NCI-H1417 treated with DMSO at 0.1 percent for 48 hours (cell line): ENCODE measurements at places on chromosomes 1 and 21.

DNA sequence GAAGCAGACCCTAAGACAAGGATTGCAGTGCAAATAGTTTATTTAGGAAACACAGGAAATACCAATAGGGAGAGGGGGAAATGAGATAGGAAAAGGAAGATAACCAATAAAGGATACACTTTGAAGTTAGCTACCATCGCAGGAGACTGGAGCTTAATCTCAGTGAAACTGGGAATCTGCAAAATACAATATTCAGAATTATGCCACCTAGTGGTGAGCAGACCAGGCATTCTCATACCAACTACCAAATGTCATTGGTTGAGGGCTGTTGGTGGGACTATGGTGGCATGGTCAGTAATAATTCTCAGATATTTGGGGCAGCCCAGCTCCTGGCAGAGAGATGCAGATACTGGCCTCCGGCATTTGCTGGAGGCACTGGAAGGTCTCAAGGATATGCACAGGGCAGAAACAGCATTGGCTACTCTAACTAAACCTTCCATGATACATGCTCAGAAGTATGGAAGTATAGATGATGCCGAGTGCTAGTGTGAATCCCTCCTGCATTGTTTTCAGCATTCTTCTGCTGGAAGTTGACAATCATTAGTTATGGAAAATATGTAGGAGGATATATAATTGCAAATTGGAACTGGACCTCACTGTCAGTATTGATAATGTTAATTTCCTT is 11.8 kb upstream of the ZFP69B start:
- no peak for DNase-seq

- DNase-seq = no peak
These were observed 333.0 kb downstream of the BRINP3 start for GRCh38 chr1:190144650-190145049.

- peak; percentile 6 for DNase-seq
These were observed 524 bp upstream of the TMCO4 start for GRCh38 chr1:19800076-19800804.

DNA sequence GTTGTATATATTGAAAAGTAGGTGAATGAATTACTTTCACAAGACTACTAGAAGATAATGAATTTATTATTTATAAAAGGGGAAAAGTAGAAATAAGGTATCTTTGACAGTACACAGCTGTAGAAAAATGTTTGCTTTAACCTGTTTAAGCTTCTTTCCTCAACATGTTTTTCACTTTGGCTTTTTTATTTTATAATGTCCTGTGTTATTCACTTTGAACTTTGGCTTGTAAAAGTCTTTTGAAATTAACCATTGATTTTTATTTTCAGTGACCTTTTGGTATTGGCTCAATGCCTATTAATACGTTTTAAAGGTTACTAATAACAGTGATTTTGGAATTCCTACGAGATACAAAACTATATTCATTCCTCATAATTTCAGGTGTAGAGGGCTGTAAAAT is 57.7 kb upstream of the MPC2 start:
- no peak for DNase-seq

GRCh38 chr1:68293609-68294366 is 61.5 kb upstream of the WLS start:
- DNase-seq = no peak

DNA sequence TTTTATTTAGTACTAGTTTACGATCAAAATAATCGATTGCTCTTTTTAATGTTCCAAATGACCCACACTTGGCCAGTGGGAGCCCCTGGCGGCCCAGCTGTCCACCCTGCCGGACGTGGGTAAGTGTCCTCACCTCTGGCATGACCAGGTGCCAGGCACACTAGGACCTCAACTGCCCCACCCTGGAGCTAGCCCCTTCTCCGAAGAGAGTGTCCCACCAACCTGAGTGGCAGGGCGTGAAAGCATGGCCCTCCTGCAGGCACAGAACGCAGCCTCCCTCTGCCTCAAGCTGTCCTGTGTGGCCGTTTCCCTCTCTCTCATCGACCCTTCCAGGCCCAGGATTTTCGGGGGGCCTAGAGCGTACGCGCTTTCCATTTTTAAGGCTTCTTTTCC is 32.9 kb upstream of the AGPAT3 start:
- no peak for DNase-seq

DNA sequence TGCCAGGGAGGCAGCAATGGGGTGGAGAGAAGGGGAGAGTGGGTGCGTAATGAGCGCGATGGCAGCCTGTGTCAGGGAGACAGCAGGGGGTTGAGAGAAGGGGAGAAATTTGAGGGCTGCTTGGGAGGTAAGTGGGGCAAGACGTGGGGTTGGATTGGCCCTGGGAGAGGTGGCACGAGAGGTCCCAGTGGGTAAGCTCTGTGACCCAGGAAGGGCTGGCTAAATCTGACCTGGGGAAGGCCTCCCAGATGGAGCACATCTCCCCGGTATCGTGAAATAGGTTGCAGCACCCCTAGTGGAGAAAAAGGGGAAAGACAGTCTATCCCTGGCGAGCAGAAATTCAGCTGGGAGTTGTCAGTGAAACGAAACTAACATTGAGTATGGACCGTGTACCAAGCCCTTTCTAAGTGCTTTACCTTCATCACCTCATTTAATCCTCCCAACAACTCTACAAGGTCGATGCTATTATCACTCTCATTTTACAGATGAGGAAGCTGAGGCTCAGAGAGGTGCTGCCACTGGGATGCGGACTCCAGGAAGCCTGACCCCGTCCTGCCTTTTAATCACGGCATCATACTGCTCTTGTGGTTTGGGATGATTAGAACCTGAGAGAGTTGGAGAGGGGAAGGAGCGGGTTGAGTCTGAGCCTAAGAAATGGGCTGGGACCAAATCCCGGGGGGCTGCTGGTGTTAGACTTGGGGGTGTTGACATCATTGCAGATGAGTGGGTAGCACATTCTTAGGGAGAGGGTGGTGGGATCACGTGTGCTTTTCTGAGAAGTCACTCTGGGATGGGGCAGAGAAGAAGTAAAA is 56.6 kb upstream of the RPL11 start:
- peak; percentile 24 for DNase-seq

- no peak for DNase-seq
These were observed 26.2 kb downstream of the CAPN8 start for GRCh38 chr1:223639331-223639749.

DNA sequence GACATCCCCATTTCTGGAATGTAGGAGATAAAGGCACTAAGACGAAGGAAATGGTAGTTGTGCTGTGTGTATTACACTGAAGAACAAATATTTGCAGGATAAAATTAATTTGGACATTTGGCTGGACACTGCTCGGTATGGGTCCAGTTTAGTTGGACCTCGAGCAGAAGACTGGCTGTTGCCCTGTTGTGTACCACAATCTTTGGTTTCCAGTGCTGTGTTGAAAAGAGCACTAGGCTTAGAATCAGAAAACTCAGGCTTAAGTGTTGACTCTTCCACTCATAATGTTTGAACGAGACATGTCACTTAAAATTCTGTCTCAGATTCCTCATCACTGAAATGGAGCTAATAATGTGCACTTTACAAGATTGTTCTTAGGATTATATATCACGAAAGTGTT is 1.2 kb upstream of the ARPC5 start:
- DNase-seq = no peak

DNA sequence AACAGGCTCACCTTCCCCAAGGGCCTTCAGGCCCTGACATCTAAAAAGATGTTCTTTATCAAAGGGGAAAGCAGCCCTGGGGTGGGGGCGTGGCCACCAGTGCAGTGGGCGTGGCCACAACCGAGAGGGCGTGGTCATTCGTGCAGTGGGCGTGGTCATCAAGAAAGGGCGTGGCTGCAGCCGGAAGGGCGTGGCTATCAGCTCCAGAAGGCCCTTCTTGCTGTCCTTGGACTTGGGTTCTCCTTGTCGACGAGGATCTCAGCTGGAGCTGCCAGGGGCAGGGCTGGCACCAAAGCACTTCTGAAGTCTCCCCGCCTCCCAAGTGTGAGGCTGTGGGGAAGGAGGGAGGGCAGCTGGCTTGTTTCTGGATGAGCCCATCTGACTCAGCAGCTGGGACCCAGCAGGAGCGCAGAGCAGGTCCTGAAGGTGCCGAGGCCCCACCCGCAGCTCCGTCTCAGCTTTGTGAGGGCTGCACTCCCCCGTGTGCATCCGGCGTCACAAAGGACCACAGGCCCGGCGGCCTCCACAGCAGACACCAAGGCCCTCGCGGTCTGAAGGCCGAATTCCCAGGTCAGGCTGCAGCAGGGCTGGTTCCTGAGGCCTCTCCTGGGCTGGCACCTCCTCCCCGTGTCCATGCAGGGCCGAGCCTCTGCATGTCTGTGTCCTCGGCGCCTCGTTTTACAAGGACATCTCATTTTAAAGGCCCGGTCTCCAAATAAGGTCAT is 12.8 kb downstream of the PDE9A start:
- DNase-seq = no peak

DNA sequence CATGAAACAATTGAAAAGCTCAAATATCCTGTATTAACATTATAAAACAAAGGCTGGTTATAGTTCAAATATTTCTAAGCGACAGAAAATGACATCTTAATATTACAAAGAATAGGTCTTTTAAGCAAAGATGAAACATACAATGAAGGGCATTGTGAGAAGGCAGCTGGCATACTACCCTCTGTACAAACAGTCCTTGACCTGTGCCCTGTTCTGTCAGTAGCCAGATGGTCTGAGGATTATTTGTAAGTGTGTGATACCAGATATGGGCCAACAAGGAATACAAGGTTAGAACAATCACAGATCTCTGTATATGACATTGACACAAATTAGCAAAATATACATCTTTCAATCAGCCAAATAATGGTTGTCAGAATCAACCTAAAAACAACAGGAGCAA is 1350.4 kb downstream of the AMY1C start:
- no peak for DNase-seq

DNA sequence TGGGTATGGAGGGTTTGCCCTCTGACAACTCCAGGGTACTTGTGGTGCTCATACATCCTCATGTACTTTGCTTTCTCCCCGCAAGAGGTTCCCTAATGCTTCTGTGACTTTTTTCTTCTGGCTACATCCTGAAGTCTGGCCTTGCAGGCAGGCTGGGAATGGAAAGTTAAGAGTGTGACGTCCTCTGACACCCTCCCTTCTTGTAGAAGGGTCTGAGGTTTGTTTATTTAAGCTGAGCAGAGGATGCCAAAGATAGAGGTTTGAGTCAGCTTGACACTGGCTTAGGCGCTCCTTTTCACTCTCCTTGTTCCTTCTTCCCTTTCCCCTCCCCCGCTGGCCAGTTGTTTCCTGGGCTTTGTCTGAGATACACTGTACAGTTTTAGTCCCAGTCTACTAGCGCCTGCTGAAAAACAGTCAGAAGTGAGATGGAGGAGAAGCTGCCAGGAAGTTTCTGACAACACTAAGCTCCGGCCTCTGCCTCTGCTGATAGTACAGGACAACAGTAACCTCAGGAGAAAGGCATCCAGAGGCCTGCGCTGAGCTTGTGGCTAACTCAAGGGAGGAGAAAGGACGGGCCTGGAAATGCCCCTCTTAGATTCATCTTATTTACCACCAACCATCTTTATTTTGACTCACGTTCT is at the start of gene MACF1:
TSS of gene MACF1 (plus strand) at position 255 of the 641 bp plus-strand sequence. CDS start at position 583, 328 bp downstream.
- DNase-seq = no peak

DNA sequence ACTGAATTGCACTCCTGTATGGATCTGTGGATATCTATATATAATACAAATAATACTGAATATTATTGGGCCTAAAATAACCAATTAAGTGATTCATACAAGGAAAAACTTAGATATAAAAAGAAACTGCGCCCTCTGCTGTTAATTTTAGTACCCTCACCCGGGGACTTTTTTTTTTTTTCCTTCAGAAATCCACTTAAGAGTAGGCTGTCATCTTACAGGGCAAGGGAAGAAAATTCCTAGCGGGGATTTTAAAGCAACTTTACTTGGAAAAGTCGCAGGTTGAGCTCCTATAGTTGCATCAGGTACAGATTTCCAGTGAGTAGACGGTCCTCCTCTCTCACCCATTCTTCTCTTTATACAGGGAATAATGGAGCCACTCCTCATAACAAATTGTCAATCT is 1.3 kb downstream of the NTNG1 start:
- peak; percentile 64 for DNase-seq

DNA sequence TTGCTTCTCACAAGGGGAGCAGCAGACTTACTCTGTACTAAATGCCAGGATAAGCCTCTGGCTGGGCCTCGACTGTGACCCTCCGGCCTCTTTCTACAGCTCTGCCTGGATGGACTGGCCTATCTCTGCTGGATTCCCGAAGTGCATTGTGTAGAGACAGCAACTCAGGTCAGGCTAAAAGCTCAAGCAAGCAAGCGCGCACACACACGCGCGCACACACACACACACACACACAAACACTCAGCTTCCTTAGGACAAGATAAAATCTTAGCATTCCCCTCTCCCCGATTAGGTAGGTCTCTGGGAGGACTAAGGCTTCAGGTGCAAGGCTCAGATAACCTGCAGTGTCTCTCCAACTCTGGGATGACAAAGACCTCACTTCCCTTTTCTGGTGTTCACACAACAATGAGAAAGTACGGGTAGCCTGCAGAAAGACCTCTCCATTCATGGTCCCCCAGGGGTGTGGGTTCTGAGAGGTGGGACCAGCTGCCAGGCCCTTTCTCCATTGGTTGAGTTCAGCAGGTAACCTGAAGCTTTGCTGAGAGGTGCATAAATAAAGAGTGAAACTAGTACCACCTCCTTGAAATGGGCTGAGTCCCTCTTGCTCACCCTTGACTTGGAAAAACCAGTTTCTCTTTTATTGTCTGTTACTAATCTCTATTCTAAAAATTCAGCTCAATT is 155.1 kb upstream of the CAMK1G start:
- no peak for DNase-seq

DNA sequence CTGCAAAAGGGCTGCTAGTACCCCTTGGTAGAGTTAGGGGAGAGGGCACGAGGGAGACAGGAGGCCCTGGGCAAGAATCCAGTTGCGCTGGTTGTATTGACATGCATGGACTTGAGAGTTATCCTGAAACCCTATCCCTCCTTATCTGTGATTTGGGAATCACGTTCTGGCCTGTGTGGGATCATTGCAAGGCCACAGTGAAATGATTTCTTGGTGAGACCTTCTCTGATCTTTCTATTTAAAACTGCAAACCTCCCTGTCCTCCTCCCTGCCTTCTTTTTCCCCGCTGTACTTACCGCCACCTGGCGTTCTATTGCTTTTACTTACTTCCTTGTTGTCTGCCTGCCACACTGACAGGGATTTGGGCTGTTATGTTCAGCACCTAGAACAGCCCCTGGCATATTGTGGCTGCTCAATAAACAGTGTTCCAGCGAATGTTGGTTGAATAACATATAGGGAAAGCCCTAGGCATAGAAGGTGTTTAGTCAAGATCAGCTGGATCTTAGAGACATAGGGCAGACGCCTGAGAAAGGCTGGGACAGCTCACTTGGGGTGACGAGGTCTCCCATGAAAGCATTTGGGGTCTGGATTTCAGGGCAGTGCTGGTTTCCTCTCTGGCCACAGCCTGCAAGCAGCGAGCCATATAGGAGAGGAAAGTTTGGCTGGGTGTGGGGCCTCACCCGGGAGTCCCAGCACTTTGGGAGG is 25.6 kb downstream of the ALPL start:
- no peak for DNase-seq

DNA sequence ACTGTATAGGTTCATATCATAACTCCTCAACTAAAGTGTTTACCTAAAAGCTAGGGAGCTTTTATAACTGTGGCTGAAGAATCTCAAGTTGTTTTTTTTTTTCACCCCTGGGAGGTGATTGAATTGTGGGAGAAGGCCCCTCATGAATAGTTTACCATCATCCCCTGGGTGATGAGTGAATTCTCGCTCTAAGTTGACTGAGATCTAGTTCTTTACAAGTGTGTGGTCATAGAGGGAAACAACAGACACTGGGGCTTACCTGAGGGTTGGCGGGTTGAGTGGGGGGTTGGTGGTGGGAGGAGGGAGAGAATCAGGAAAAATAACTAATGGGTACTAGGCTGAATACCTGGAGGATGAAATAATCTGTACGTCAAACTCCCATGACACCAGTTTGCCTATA is 7.9 kb upstream of the ZSCAN20 start:
- DNase-seq = no peak

- no peak for DNase-seq
These were observed 77.0 kb downstream of the MORN1 start for GRCh38 chr1:2314273-2314802.
